Non-pigmented ciliary epithelial cell (primary cell): ENCODE measurements at places on chromosomes 4 and X.

- no peak for DNase-seq
Measured at GRCh38 chr4:56540826-56541225, 35.2 kb downstream of the ARL9 start.

DNA sequence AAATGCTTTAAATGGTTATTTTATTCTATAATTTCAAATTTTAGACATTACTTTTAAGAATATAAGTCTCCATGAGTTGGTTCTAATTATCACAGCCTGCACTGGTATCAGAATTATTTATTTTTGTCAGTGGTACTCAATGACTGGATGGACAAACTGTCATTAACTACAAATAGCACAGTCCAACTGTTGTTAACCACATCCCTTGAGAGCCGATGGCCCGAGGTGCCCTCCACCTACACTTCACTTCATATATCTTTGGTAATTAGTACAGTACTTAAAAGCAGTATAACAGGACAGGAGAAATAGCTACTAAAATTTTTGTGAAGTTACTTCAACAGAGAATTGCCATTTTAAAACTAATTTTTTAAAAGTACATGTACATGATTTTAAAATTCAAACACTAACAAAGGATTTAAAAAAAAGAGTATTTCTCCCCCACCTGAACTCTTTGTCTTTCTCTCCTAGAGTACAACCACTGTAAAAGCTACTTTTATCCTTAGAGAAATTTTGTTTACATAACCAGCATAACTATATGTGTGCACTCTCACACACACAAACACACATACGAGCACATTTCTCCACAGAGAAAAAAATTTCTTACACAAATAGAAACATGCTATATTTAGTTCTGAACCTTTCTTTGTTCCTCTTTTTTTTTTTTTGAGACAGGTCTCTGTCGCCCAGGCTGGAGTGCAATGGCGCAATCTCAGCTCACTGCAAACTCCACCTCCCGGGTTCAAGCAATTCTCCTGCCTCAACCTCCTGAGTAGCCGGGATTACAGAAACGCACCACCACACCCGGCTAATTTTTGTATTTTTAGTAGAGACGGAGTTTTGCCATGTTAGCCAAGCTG is 6.5 kb downstream of the TIFA start:
- DNase-seq = no peak

GRCh38 chr4:26377328-26378311 is 56.8 kb downstream of the RBPJ start:
- no peak for DNase-seq

- no peak for DNase-seq
Measured at GRCh38 chrX:154508384-154508745, 7.7 kb downstream of the FAM3A start.
